ENCODE measurements at places on chromosomes 4 and X. TPM values are rescaled to one million over a fixed set of nuclear protein-coding genes. Genes with fewer than 3 reads are reported as not detected.

GRCh38 chr4:104868958-104869357 is 277.7 kb upstream of the TET2 start:
- H3K27ac ChIP-seq, result no peak overlapping the region
- DNase-seq, result no peak
- no peak overlapping the region for H3K4me3 ChIP-seq
- H3K36me3 ChIP-seq, result no peaks in the 10 kb centered on the region
- H3K27me3 ChIP-seq, result no peaks in the 10 kb centered on the region

DNA sequence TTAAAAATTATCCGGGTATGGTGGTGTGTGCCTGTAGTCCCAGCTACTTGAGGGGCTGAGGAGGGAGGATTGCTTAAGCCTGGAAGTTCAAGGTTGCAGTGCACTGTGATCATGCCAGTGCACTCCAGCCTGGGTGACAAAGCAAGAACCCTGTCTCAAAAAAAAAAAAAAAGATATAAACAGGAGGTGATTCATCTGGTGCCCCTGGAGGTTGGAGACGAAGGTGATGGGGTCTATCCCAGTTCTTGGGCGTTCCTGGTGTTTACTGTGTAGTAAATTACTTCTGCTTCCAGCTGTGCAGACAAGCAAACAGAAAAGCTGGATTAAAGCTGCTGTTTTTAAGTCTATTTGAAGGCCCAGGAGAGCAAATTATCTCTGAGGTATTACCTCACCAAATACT is 19.9 kb downstream of the GPKOW start:
- DNase-seq, result no peak
- no peaks in the 10 kb centered on the region for H3K4me1 ChIP-seq
- H3K27ac ChIP-seq, result no peak overlapping the region
- H3K4me3 ChIP-seq, result no peak overlapping the region
- no peaks in the 10 kb centered on the region for H3K36me3 ChIP-seq

- no peaks in the 10 kb centered on the region for H3K27me3 ChIP-seq
- no peaks in the 10 kb centered on the region for H3K4me1 ChIP-seq
Observed at GRCh38 chrX:40446921-40447320, 133.8 kb upstream of the ATP6AP2 start.

GRCh38 chr4:61853041-61853440 is 652.9 kb downstream of the ADGRL3 start:
- H3K4me1 ChIP-seq, result no peaks in the 10 kb centered on the region
- H3K27ac ChIP-seq, result no peak overlapping the region
- H3K36me3 ChIP-seq, result no peaks in the 10 kb centered on the region
- no peak for DNase-seq
- no peak overlapping the region for H3K4me3 ChIP-seq

DNA sequence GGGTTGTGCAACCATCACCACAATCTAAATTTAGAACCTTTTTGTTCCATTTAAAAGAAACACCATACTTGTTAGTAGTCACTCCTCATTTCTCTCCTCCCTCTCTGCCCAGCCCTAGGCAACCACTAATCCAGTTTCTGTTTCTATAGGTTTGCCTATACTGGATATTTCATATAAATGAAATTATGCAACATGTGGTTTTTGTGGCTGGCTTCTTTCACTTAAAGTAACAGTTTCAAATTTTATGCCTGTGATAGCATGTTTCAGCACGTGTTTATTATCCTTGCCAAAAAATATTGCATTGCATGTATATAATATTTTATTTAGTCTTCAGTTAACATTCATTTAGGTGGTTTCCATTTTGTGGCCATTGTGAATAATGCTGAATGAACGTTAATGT is 437.6 kb downstream of the IL1RAPL1 start:
- H3K27me3 ChIP-seq, result no peaks in the 10 kb centered on the region
- H3K4me1 ChIP-seq, result no peaks in the 10 kb centered on the region
- H3K36me3 ChIP-seq, result no peaks in the 10 kb centered on the region

DNA sequence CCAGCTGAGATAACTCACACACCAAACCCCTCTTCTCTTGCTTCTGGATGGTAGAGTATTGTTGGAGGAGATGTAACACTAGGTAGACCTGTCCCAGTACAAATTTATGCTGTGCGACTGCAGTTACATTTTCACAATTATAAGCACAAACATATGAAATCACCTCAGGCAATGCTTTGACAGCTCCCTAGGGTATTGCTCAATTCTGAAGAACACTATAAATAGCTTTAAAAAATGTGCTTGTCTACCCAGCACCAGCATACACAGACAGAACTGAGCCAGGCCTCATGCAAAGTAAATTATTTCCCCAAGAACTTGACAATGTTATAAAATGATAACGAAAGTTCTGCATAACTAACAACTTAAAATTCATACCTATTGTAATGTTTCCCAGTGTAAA is 1999.1 kb upstream of the ADGRL3 start:
- no peaks in the 10 kb centered on the region for H3K36me3 ChIP-seq
- no peak for DNase-seq
- H3K27ac ChIP-seq, result no peak overlapping the region

DNA sequence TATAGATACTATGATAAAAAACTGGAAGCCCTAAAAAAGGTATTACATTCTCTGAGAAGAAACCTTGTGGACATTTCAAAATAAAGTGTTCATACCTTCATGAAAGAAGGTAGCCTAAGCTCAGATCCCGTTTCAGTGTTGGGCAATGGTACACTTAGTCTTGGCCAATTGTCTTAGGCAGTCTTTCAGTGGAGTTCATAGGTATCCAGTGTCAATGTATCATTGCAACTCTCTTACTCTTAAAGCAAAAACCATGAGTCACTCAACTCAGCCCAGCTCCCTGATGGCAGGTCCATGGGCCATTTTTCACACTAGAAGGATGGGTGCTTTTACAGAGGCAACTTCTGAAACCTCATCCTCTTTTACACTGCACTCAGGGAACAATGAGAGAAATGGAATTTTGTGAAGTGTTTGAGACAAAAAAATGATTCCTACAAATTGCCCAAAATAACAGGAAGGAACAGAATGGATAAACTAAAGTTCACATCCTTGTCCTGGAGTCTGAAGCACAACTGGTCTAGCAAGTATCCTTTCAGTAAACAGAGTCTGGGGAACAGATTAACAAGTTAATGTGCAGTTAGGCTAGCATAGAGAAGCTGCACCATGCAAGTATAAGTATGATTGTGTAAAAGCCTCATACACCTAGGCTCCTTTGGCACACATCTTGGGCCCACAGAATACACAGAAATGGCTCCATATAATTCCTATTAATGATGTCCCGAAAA is 7.0 kb upstream of the ZNF827 start:
- H3K27me3 ChIP-seq, result no peaks in the 10 kb centered on the region
- no peak for DNase-seq
- H3K4me1 ChIP-seq, result no peaks in the 10 kb centered on the region
- no peaks in the 10 kb centered on the region for H3K36me3 ChIP-seq
- H3K27ac ChIP-seq, result no peak overlapping the region

DNA sequence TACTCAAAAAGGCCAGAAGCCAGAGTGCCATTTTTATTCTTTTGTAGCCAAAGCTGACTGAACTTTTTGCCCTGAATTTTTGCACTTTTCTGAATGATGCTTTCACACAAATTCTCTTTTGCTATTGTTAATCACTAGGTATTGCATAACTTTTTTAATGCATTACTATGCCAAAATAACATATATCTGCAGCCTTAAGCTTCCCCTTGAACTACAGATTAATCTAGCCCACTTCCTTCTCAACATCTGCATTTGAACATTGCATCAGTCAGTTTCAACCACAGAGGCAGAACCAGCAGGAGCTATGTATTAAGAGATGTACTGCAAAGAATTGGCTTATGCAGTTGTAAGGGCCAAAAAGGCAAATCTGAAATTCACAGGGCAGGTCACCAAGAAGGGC is 197.6 kb upstream of the GYPA start:
- no peak for DNase-seq
- H3K4me1 ChIP-seq, result no peaks in the 10 kb centered on the region
- H3K4me3 ChIP-seq, result no peak overlapping the region
- H3K27me3 ChIP-seq, result no peaks in the 10 kb centered on the region
- no peak overlapping the region for H3K27ac ChIP-seq

DNA sequence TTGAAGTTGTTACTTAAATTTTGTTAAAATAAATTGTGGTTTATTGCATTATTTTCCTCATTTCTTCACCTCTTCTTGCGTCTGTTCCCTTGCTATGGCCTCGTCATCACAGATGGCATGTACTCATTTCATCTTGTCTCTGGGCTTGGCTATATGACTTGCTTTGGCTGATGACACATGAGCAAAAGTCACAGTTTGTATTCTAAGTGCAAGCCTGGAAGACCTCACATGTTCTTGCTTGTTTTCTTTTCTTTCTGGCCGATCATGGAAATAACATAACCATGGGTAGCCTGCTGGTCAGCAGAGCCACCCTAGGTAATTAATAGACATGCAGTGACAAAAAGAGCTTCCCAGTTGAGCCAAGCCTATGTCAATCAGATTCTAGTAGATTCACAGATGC is 527.9 kb downstream of the SPRY1 start:
- no peaks in the 10 kb centered on the region for H3K27me3 ChIP-seq
- no peak for DNase-seq
- no peaks in the 10 kb centered on the region for H3K4me1 ChIP-seq
- H3K27ac ChIP-seq, result no peak overlapping the region

- no peaks in the 10 kb centered on the region for H3K4me1 ChIP-seq
- no peak for DNase-seq
- H3K27ac ChIP-seq, result no peak overlapping the region
- no peak overlapping the region for H3K4me3 ChIP-seq
- no peaks in the 10 kb centered on the region for H3K27me3 ChIP-seq
- H3K36me3 ChIP-seq, result no peaks in the 10 kb centered on the region
Observed at GRCh38 chrX:108701633-108702032, 34.7 kb downstream of the IRS4 start.

DNA sequence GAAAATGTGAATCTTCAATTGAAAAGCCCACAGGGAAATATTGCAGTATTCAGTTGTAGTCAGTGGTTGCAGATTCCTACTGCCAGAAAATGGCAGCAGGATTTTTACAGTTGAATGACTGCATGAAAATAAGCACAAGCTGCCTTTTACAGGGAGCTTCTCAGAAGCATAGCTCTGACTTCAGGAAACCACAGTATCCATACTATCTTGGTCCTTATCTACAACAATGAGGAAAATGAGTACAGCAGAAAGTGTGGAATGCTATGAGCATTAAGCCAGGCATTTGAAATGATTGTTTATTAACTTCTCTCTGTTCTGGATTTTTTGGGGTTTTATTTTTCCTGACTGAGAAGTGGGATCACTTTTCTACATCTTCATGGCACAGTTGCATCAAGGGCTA is 34.6 kb upstream of the PRRG1 start:
- H3K27ac ChIP-seq, result no peak overlapping the region
- H3K4me1 ChIP-seq, result no peaks in the 10 kb centered on the region
- H3K36me3 ChIP-seq, result no peaks in the 10 kb centered on the region
- H3K27me3 ChIP-seq, result no peaks in the 10 kb centered on the region
- no peak overlapping the region for H3K4me3 ChIP-seq

DNA sequence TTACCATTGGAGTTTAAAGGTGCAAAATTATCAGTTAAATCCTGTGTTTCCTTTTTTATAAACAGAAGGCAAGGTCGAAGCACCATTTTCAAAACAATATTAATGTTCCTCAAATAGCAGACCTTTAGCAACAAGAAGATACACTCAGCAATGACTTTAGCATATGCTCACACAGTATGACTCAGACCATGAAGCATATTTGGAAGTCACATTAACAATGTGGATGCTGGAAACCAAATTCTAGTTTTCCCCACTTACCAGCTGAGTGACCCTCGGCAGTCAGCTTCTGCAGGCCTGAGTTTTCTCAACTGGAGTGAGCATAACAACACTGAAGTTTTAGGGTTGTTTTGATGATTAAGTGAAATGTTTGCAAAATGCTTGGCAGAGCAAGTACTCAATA is 130.5 kb downstream of the ANK2 start:
- no peak overlapping the region for H3K4me3 ChIP-seq
- H3K27ac ChIP-seq, result no peak overlapping the region
- H3K36me3 ChIP-seq, result no peaks in the 10 kb centered on the region

DNA sequence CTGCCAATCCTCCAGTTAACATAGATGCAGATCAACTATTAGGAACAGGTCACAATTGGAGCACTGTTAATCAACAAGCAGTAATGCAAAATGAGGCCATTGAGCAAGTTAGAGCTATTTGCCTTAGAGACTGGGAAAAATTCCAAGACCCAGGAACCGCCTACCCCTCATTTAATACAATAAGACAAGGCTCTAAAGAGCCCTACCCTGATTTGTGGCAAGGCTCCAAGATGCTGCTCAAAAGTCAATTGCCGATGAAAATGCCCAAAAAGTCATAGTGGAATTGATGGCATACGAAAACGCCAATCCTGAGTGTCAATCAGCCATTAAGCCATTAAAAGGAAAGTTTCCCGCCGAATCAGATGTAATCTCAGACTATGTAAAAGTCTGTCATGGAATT is 20.5 kb upstream of the TRIM61 start:
- peaks cover 4% of the 10 kb centered on the region for H3K27me3 ChIP-seq
- H3K27ac ChIP-seq, result no peak overlapping the region
- no peak for DNase-seq
- H3K36me3 ChIP-seq, result no peaks in the 10 kb centered on the region
- no peaks in the 10 kb centered on the region for H3K4me1 ChIP-seq

- H3K4me1 ChIP-seq, result no peaks in the 10 kb centered on the region
- H3K36me3 ChIP-seq, result no peaks in the 10 kb centered on the region
- no peak overlapping the region for H3K27ac ChIP-seq
- H3K4me3 ChIP-seq, result no peak overlapping the region
Observed at GRCh38 chrX:79412972-79413371, 45.8 kb upstream of the ITM2A start.

DNA sequence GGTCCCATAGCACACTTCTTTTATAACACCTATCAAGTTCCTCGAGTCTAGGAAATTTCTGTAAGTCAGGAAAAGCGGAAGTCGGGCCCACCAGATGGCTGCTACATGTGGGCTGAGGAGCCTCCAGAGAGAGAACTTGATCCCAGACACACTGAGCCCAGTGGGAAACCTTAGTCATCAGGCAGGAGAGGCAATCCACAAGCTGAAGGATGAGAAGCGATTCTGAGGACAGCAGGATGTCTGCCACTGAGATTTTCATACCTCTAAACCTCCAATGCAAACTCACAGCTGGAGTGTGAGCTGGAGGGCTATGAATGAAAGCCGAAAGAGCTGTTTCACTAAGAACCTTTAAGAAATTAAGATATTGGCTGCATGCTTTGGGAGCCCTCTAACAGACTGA is 52.6 kb upstream of the PDHA1 start:
- no peak overlapping the region for H3K4me3 ChIP-seq
- no peaks in the 10 kb centered on the region for H3K36me3 ChIP-seq
- no peak for DNase-seq
- no peaks in the 10 kb centered on the region for H3K27me3 ChIP-seq

GRCh38 chr4:173187732-173188131 is 19.1 kb downstream of the GALNT7 start:
- DNase-seq, result no peak
- H3K27me3 ChIP-seq, result no peaks in the 10 kb centered on the region
- no peak overlapping the region for H3K27ac ChIP-seq
- H3K4me3 ChIP-seq, result no peak overlapping the region
- H3K4me1 ChIP-seq, result no peaks in the 10 kb centered on the region

The MAPK10 gene
- total RNA-seq, result 27.1 TPM

The SLITRK2 gene
- under 0.01 TPM for total RNA-seq

The MMRN1 gene
- 86.6 TPM for total RNA-seq

The PDK3 gene
- total RNA-seq, result 61.4 TPM

The SMS gene
- total RNA-seq, result 72.2 TPM

The TEX13D gene
- total RNA-seq, result not detected

The SMIM43 gene
- 0.66 TPM for total RNA-seq

The CXCL11 gene
- total RNA-seq, result not detected
